Activated gamma-delta T cell treated with Interleukin-2 at 50 U/mL for 16 hours (primary cell): ENCODE measurements at places on chromosomes 4 and X.

- no peak for DNase-seq
Observed at GRCh38 chrX:151538190-151539122, 25.0 kb upstream of the PASD1 start.

DNA sequence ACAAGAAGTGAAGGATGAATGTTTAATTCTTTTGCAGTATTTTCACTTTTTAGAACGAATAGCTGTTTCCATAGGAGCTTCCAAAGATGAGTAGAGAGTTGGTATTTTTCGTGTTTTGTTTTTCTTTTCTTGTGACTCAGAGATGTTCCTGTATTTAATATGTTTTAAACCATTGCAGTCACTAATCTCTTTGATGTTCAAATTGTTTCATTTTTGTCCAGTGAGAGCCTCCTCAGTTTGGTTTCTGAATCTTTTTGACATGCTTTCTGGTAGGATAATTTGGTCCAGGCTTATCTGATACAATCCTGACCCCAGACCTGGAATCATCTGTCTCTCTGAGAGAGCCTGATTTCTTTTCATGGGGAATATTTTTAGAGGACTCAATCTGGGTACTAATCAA lies 41.6 kb downstream of the BEX3 start:
- DNase-seq, result no peak

DNA sequence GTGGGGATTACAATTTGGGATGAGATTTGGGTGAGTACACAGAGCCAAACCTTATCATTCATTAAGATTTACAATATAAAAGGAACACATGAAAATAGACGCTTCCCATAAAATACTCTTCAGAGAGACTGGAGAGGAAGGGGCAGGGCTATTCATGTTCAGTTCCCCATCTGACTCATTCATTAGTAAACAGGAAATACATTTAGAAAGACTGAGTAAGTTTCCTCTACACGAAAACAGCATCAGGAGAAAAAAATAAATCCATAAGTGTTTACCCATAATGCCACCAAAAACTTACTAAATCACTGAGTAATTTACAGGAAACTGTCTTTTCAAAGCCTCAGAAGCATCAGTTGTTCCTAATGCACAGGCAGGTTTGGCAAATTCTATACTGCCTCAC lies 255.4 kb upstream of the CXorf51A start:
- no peak for DNase-seq

DNA sequence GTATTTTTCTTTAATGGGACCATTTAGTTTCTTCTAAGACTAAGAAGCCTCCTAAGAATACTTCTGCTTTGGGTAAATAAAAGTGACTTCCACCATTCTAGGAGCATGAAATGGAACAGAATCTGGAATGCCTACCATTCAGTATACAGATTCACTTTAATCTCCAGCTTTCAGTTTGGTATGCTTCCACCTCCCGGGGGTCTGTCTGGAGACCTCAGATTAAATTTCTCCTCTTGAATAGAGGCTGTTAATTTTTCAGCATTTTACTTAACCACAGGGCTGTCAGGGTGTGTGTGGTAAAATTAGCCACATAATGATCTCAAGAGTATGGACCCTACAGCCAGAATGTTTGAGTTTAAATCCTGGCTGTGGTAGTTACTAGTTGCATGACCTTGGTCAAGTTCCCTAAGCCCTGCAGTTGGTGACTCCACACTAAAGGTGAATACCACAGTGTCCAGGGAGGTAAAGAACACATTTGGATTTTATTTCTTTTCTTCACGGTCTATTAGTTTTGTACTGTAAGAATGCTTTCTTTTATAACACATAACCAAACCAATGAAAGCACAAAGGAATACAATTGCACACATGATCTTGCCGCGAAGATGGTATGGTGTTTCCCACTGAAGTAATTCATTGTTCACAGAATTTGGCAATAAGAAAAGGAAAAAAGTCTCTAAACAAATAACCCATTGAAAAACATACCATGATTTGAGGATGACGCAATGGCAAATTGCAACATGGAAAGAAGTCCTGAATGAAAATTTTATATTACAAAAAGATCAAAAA lies 37.3 kb upstream of the TRIM2 start:
- no peak for DNase-seq

DNA sequence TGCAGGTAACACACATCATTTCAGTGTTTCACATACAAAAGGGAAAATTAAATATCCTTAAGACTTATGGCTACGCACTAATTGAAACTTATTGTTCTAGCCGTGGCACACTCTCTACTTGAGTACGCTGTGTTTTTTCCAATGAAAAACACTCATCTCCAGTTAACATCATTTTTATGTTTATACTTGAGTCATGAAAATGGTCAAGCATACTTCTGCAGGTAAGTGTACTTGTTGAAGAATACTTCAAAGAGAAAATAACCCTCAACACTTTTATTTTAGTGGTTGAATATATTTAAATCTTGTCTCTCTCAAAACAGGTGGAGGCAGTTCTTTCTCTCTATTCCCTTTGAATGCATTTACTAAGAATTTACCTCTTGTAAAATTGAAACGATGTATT lies 538.7 kb upstream of the PCDH7 start:
- no peak for DNase-seq

GRCh38 chr4:73067971-73068394 lies 1.5 kb downstream of the COX18 start:
- no peak for DNase-seq

- no peak for DNase-seq
Observed at GRCh38 chrX:87582453-87582852, 64.9 kb downstream of the KLHL4 start.
